ENCODE measurements at places on chromosomes 2 and 18. TPM values are rescaled to one million over a fixed set of nuclear protein-coding genes. Genes with fewer than 3 reads are reported as not detected.

Gene DSG3
- not detected for total RNA-seq

Gene HK2
- 36.5 TPM for total RNA-seq

Gene MAP2
- 3.4 TPM for total RNA-seq

Gene DAW1
- total RNA-seq, result 8.7 TPM

Gene DHRS9
- total RNA-seq, result 29.2 TPM

Gene HOXD11
- not detected for total RNA-seq

Gene CNRIP1
- 24.1 TPM for total RNA-seq

Gene CRYGD
- not detected for total RNA-seq

Gene LHCGR
- total RNA-seq, result not detected

Gene ITGB6
- total RNA-seq, result not detected

Gene NFATC1
- total RNA-seq, result 11.7 TPM

Gene OTX1
- not detected for total RNA-seq

Gene LRRC30
- total RNA-seq, result not detected

Gene BCL11A
- not detected for total RNA-seq

Gene CAPN13
- not detected for total RNA-seq

Gene TAF4B
- 4.5 TPM for total RNA-seq

Gene CYTIP
- total RNA-seq, result not detected

Gene XPO1
- 70.3 TPM for total RNA-seq

Gene GREB1L
- total RNA-seq, result 0.36 TPM

Gene CACNB4
- total RNA-seq, result 0.54 TPM

Gene NFE2L2
- 141 TPM for total RNA-seq

Gene ACSL3
- total RNA-seq, result 94.6 TPM

Gene DNAH7
- 1.8 TPM for total RNA-seq

Gene GPR17
- total RNA-seq, result not detected

Gene FAM110C
- not detected for total RNA-seq

Gene MC4R
- not detected for total RNA-seq

Gene NEUROD1
- total RNA-seq, result not detected

Gene SCTR
- total RNA-seq, result not detected

Gene KCNS3
- total RNA-seq, result 7.6 TPM

Gene AGXT
- not detected for total RNA-seq

Gene ZDBF2
- 7.9 TPM for total RNA-seq

Gene NCKAP5
- not detected for total RNA-seq

Gene METTL21A
- 17.9 TPM for total RNA-seq

Gene ELOA2
- total RNA-seq, result not detected

Gene LAMA1
- total RNA-seq, result 26.7 TPM

Gene POMC
- 2.8 TPM for total RNA-seq

All from cardiac atrium fibroblast (primary cell).